ENCODE measurements at places on chromosomes 4 and X.

DNA sequence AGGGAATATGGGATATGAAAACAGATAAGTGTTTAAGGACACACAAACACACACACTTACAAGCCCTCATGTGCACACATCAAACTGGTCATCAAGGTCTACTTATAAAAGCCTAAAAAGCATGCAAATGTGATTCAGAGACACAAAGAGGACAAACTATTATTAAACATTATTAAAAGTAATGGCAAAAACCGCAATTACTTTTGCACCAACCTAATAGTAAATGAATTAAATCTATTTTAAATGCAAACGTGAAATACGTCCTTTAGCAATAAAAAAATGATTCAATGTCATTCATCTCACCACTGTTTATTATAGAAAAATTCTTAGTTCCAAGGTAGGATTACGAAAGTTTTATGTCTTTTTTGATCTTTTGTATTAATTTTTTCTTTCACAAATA, 91.1 kb upstream of the ARMCX2 start:
- DNase-seq, result no peak

GRCh38 chrX:70092247-70092646, 30.0 kb downstream of the OTUD6A start:
- no peak for DNase-seq

DNA sequence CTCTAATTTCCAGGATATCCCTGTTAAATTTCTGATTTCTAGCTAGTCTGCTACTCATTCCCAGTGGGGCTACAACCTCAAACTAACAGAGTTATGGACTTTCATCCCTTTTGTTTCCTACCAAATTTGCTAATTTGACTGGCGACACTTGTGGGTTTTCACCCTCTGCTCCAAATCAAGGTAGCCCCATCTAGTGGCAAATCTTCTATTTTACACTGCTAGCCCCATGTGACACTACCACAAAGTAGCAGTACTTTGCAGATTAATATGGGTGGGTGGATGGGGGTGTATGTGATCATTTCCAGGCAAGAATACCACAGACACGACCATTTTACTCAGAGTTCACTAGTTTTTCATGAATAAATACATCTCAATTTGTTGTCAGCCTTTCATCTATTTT, 150.3 kb downstream of the MSL3 start:
- DNase-seq, result no peak

- DNase-seq, result no peak
Measured at GRCh38 chr4:40607221-40607620, 22.4 kb downstream of the RBM47 start.

DNA sequence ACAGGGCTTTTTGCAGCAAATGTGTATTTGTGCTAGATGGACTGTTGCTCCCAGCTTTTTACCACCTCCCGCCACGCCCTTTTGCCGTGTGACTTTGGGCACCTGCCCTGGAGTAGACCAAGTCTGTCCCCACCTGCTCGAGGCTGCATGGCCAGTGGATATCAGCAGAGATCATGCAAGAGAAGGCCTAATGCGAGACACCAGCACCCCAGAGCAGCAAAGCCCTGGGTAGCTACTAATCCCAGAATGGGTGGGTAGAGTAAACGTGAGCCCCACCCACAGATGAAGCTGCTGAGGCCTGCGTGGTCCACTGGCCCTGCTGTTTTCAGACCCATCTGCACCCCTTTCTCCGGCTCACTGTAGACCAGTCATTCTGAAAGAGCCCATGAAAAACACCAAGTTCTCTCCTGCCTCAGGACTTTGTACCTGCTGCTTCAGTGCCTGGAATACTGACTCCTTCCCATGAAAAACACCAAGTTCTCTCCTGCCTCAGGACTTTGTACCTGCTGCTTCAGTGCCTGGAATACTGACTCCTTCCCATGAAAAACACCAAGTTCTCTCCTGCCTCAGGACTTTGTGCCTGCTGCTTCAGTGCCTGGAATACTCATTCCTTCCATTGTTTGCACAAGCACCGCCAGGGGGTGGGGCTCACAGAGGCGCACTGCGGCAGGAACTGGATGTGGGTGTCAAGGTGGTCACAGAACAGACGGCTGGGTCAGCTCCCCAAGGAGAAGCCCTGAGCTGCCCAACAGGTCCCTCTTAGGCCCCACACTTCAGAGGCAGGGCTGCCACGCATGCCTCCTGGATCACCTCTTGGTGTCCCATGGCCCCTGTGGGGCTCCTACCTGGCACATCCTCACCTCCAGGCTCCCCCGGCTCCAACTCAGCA, 5.1 kb upstream of the TNIP2 start:
- no peak for DNase-seq

- no peak for DNase-seq
Measured at GRCh38 chr4:71293705-71294104, 45.1 kb upstream of the SLC4A4 start.

DNA sequence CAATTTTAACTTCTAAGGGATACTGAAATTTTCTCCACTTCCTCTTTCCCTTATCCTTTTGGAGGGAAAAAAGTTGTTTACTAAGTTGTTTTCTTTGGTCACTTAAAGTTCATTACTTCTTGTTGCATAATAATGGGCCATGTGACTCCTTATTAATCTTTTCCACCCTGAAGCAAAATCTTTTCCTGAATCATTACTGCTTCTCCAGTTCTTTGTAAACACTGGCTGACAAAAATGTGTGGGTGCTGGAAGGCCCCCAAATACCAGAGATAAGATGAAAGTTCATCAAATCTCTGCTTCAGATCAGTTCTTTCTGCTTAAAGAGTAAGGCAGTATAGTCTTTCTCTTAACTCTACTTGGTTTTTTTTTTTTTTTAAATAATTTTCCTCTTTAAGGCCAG, 108.9 kb upstream of the NHS start:
- no peak for DNase-seq

- no peak for DNase-seq
Measured at GRCh38 chr4:35639929-35640328, 604.4 kb downstream of the ARAP2 start.

GRCh38 chr4:126755506-126755905, 877.3 kb upstream of the INTU start:
- DNase-seq, result no peak

GRCh38 chr4:101346351-101347266, 717 bp downstream of the PPP3CA start:
- DNase-seq, result peak; percentile 32

DNA sequence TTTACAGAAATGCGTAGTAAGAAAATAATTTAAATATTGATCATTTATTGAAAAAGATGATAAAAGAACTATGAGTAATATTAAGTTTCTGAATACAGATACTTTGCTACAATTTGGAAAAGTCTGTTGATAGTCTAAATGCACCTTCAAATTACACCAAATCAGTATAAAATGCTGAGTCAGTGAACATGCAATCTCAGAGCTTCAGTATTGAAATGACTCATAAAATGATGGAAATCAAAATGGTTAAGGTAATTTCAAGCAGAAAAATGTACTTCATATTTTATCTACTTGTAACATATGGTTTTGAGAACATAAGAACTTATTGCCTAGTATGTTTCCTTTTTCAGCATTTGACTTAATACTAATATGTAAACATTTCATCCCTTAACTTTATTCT, 448.2 kb downstream of the PCDH10 start:
- no peak for DNase-seq

GRCh38 chr4:87419578-87420249, 2.7 kb upstream of the NUDT9 start:
- no peak for DNase-seq

GRCh38 chrX:133926099-133926498, 59.3 kb downstream of the GPC3 start:
- DNase-seq, result no peak
